GM03348 (cell line): ENCODE measurements at places on chromosomes 6 and 20.

- no peak for DNase-seq
Observed at GRCh38 chr20:32476684-32477593, 108.2 kb downstream of the NOL4L start.

- DNase-seq, result peak; percentile 47
Observed at GRCh38 chr6:53461041-53461656, 83.8 kb downstream of the GCLC start.

GRCh38 chr6:87165185-87165584 is 9.8 kb downstream of the ZNF292 start:
- DNase-seq, result no peak

- DNase-seq, result no peak
Observed at GRCh38 chr20:58900397-58900796, 47.9 kb downstream of the GNAS start.

GRCh38 chr6:119002069-119002468 is 67.1 kb upstream of the MCM9 start:
- no peak for DNase-seq

- no peak for DNase-seq
Observed at GRCh38 chr6:107571354-107571753, 81.4 kb downstream of the SOBP start.

- no peak for DNase-seq
Observed at GRCh38 chr20:49890471-49891361, 24.6 kb downstream of the SPATA2 start.

- peak; percentile 91 for DNase-seq
Observed at GRCh38 chr6:134295953-134296553, 21.9 kb downstream of the SGK1 start.

- no peak for DNase-seq
Observed at GRCh38 chr6:155426408-155426945, 29.2 kb downstream of the NOX3 start.

DNA sequence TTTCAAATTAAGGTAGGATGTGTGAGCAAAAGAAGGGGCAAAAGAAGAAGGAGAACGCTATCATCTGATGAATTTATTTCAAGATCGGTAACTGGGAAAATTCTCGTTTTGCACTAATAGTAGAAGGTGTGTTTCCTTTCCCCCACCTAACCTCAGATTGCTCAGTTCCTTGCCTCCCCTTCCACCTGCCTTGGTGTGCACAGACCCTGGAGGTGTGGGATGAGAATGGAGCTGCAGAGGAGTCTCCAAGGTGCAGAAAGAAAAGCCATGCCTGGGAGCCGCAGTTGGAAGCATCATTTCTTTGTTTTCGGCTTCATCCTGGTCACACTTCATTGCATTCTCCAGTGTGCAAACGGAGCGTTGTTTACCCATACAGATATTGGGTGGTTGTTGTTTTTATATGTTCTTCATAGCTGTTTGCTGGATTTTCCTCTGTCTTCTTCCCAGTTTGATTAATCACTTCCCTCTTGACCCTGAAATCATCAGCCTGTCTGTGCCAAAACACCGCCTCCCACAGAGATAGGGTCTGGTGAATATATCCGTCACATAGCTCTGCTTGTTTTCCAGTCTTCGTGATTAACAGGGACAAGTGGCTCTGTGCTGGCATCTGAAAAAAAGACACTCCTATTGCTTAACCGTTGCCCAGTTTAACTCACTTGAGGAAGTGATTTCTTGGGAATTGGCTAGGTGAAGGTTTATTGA is 40.2 kb upstream of the NEDD9 start:
- DNase-seq, result no peak

GRCh38 chr6:81734081-81734480 is 18.4 kb downstream of the TENT5A start:
- DNase-seq, result no peak

DNA sequence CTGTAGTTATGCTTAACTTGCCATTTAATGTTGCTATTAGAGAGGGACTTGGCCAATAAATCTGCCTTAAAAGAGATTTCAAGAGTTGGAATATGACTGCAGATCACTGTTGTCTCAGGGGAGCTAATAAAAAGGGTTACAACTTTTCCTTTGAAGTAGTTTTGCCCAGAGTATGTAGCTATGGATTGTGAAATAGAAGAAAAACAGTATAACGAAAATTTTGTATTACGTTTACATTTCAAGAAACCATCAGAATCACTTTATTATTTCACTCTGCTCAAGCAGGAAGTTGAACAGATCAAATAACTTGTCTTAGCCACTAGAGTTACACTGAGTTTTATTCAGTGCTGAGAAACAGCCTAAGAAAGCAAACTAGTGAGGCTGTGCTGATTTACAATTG is 3.0 kb upstream of the ZSCAN26 start:
- no peak for DNase-seq

GRCh38 chr6:111228094-111228493 is 140.8 kb downstream of the SLC16A10 start:
- DNase-seq, result peak; percentile 37

DNA sequence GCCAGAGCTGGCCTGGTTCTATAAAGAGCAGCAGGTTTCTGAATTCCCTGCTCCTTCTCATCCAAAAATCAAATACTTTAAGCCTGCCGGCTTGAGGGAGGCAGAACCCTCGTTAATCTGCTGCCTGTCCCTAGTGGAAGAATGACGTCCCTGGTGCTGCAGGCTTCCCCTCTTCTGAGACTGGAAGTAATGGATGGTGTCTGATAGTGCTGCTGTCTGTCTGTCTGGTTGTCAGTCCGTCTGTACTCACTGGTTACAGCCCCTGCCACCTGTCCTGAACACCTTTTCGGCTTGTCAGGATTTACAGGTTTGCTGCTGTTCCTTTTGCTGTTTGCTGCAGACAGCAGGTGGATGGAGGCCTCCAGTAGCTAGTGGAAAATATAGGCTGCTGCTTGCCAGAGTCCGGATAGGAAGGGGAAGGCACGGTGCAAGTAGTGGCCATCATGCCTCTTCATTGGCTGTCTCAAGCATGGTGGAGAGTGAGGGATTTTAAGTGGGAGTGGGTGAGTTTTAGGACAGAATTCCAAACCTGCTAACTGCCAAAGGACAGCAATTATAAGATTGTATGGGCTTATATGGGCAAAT is 2.5 kb downstream of the RIMS1 start:
- DNase-seq, result no peak

- DNase-seq, result peak; percentile 87
Observed at GRCh38 chr6:149840345-149841075, 23.6 kb downstream of the LRP11 start.

DNA sequence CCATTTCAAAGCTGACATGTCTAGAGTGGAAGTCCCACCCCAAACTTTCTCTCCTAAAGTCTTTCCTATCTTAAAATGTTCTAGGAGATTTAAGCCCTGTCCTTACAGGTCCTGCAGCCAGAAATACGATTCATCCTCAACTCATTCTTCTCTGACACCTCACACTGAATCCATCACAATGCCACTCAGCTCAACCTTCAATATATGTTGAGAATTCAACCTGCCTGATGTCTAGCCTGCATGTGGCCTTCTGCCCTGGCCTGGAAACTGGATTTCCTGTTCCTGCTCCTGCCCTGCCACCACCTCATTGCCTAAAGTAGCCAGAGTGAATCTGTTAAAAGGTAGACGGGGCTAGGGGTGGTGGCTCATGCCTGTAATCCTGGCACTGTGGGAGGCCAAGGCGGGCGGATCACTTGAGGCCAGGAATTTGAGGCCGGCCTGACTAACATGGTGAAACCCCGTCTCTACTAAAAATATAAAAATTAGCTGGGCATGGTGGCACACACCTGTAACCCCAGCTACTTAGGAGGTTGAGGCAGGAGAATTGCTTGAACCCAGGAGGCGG is 345.9 kb downstream of the CDH26 start:
- DNase-seq, result no peak

DNA sequence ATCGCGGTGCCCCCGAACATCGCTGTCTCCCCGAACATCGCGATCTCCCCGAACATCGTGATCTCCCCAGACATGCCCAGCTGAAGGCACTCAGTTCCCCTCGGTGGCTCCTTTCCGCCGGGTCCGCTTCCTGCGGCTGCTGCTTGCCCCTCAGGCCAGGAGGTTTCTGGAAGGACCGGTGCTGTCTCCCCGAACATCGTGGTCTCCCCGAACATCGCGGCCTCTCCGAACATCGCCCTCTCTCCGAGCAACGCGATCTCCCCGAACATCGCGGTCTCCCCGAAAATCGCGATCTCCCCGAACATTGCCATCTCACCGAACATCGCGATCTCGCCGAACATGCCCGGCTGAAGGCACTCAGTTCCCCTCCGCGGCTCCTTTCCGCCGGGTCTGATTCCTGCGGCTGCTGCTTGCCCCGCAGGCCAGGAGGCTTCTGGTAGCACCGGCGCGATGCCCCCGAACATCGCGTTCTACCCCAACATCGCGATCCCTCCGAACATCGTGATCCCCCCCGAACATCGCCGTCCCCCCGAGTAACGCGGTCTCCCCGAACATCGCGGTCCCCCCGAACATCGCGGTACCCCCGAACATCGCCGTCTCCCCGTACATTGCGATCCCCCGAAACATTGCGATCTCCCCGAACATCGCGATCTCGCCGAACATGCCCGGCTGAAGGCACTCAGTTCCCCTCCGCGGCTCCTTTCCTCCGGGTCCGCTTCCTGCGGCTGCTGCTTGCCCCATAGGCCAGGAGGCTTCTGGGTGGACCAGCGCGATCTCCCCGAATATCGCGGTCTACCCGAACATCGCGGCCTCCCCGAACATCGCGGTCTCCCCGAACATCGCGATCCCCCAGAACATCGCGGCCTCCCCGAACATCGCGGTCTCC is 808 bp downstream of the ULBP1 start:
- DNase-seq, result peak; percentile 61

GRCh38 chr6:139778688-139779087 is 404.2 kb upstream of the CITED2 start:
- DNase-seq, result peak; percentile 39

DNA sequence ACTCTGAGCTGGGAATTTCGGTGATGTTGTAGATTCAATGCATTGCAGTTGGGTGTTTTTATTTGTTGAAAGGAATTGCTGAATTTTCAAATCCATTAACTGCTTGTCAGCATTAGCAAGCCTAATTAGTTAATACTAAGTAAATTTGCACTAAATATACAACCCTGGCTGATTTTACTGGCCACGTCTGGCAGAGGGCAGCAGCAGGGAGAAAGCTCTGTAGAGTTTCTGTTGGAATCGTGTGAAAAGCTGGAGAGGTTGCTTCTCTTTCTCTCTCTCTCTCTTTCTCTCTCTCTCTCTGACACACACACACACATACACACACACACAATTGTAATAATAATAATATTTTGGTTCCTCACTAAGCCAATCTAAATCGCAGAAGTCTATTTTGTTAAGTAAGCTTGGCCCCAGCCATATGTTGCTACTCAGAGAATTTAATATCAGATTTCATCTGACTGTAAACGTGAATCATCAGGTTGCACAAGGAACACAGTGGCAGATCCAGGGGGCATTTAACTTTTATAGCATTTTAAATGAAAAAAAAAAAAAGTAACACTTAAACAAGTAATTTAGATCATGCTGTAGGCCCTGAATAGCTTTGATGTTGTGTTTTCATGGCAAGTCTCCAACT is 289.5 kb downstream of the ESR1 start:
- DNase-seq, result peak; percentile 73
